ENCODE measurements at places on chromosomes 6 and 20.

DNA sequence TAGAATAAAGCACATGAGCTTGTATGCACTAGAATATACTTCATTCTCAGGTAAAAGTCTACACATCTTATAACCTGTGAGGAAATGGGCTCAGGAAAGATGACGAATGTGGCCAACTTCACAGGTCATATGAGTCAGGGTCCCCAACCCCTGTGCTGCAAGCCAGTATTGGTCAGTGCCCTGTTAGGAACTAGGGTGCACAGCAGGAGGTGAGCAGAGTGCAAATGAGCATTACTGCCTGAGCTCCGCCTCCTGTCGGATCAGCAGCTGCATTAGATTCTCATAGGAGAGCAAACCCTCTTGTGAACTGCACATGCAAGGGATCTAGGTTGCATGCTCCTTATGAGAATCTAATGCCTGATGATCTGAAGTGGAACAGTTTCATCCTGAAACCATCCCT is 182.3 kb downstream of the TRDN start:
- no peak for DNase-seq

GRCh38 chr20:61767761-61768494 is 297.8 kb downstream of the TAF4 start:
- no peak for DNase-seq

DNA sequence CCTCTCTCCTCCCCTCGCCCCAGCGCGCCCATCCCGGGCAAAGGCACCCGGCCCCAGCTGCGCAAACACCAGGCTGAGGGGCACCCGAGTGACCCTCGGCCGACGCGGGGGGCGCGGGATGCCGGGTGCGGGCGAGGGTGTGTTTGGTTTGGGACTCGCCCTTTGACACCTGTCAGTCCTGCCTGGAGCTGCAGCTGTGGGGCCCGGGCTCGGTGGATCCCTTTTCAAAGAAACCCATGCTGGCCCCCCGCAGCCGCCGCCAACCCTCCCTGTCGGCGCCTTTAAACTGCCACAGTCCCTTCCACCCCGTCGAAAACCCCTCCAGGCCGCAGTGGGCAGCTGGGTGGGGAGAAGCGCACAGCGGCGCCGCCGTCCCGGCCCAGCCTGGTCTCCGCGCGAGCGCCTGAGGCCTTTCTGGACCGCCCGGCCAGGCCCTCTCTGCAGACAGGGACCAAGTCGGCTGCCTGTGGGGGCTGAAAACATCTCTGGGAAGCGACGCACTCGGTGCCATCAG is 5.5 kb downstream of the FOXQ1 start:
- no peak for DNase-seq

DNA sequence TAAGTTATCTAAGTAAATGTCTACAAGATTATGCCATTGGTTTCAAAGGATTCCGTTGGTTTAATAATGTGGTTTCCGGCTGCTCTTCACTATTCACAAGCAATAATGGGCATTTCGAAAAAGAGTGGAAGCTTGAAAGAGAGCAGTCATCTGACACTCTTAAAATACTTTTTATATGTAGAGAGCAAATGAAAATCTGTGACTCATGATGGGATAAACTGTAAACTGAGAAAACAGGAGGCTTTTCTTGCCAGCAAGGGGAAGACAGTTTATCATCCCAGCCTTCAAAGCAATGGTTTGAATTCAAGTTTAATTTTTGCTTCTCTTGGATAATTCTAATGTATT is 145.7 kb downstream of the KHDC1L start:
- no peak for DNase-seq

DNA sequence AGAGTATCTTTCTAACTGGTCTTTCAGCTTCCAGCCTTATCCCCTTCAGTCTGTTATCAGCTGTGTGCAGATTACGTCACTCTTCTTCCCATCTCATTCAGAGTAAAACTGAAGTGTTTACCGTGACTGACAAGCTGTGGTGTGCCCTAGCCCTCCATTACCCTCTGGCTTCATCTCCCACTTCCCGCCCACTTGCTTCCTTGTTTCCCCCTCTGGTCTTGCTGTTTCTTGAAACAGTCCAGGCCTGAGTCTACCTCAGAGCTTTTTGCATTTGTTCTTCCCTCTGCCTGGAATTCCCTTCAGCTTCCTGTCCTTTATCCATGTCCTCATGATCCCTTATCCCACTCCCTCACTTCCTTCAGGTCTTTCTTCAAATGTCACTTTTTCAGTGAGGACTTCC is 66.9 kb downstream of the CARMIL1 start:
- no peak for DNase-seq

GRCh38 chr20:8155229-8155628 is 23.2 kb downstream of the PLCB1 start:
- no peak for DNase-seq

DNA sequence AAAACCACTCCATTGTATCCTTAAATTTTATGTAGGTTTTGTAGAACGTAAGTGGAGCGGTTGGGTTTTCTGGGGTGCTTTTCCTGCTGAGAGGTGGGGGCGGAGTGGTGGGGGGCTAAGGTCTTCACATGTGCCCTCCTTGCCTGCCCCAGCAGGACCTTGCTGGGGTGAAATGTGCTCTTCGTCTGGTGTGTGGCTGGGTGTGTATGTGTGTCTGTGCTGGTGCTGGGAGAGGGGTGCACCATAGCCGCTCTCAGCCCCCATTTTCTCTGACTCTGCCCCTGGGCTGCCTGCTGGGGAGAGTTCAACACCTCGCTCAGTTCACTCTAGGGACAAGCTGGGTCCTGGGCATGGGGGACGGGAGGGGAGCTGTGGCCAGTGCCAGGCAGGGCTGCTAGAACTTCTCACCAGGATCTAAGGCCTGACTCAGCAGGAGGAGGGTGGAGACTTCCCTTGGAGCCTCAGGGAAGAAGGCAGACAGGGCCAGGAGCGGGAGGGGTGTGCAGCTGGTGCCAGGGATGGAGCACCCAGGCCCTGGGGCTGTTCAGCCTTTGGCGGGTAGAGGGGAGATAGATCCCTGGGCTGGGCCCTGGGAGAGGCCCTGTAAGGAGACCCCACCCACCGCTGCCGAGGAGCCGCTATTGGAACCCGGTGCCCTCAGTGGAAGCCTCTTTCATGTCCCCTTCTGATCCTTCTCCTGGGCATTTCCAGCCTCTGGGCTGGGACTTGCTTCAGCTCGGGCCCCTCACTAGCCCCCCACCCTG is 4.8 kb downstream of the SOX18 start:
- no peak for DNase-seq

DNA sequence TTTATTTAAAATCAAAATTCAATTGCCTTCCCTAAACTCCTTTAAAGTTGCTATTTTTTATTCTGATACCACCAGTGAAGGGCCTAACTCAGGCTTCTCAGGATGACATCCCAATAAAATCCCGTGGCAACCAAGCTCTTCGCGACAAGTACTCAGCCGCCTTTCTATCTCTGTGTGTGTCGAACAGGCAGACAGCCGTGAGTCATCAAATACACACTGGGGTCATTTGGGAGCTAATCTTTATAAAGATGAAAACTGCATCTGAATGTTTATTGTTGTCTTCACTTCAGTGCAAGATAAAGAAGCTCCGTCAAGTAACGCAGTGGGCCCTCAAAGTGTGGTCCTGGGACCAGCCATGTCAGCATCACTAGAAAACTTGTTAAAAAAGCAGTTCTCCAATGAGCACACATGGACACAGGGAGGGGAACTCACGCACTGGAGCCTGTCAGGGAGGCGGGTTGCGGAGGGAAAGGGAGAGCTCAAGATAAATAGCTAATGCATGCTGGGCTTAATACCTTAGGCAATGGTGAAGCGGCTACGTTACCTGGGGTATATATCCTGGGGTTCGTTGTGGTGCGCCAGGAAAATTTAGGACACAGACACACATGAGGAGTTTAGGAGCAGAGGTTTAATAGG is 119.3 kb downstream of the RNF144B start:
- DNase-seq = no peak

GRCh38 chr20:35515949-35516645 is 13.4 kb downstream of the C20orf173 start:
- no peak for DNase-seq

GRCh38 chr6:154981079-154981870 is 13.8 kb upstream of the TIAM2 start:
- no peak for DNase-seq

GRCh38 chr6:42564506-42564825 is 637 bp downstream of the UBR2 start:
- DNase-seq = no peak

DNA sequence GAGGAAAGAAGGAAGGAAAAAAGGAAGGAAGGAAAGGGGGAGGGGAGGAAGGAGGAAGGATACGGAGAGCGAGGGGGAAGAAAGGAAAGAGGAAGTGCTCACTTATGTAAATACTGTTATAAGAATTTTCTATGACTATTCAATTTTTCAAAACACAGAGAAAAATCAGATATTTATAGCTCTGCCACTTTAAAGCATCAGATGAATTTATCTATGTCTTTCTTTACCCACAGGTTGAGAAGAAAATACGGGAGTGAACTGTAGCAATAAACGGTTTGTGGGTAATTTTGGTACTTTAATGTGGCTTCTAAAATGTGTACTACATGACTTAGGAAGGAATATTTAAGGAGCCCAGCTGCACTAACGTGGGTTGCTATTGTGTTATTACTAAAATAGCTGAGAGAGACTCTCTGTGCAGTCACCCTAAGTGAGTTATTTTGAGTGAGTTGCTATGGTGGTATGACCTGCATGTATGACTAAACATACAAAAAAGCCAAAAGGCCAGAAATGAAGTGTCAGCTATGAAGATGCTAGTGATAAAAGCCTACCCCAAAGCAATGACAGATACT is 225.5 kb downstream of the SOD2 start:
- no peak for DNase-seq

DNA sequence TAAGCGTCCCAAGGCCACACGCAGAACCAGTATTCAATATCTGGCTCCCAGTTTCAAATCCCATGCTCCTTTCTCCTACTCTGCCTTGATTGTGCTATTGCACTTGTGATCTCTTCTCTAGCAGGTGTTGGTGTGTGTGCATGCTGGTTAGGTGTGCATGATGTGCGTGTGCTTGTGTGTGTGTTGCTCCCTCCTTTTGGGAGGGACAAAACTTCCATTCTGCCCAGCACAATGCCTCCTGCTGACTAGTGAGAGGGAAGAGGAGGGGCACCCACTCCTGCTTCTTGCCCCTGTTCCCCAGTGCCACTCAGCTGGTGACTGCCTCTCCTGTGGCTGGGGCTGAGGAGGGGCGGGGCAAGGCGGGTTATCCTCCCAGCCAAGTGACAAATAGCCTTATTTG is 19.7 kb downstream of the CD40 start:
- DNase-seq = no peak

GRCh38 chr6:170101281-170102035 is 189.4 kb downstream of the DLL1 start:
- no peak for DNase-seq

DNA sequence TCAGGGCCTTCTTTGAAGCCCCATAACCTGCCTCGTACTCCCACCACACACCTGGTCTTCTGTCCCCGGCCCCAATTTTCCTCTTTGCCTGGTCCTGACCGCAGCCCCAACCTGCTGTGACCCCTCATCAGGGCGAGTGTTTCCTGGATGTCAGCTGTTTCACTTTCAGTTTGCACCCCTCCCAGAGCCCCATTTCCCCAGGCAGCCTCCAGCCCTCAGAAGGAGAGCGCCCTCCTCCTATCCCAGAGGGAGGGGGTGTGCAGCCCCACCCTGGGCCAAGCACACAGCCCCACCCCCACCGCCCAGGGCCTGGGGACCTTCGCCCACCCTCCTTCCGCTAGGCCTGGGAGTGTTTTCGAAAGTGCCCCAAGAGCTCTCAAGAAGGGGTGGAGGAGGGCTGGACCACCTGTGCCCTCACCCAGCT is 1.5 kb downstream of the BAK1 start:
- DNase-seq = peak; percentile 76

- DNase-seq = no peak
Observed at GRCh38 chr6:12222405-12223366, 67.5 kb upstream of the EDN1 start.

- DNase-seq = no peak
Observed at GRCh38 chr6:69796073-69796641, 653 bp downstream of the LMBRD1 start.

DNA sequence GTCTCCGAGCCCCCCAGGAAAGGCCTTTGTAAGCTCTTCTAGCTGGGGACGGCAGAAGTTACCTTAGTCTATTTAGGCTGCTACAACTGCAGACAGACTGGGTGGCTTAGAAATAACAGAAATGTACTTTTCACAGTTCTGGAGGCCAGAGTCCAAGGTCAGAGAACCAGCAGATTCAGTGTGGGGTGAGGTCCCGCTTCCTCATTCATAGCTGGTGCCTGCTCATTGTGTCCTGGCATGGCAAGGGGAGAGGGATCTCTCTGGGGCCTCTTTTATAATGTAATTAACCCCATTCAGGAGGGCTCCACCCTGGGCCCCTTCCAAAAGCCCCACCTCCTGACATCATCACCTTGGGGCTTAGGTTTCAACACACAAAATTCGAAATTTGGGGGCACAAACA is 315.1 kb downstream of the CDH4 start:
- DNase-seq = no peak

- no peak for DNase-seq
Observed at GRCh38 chr6:114121913-114122662, 151.1 kb upstream of the HDAC2 start.

- DNase-seq = no peak
Observed at GRCh38 chr6:26170951-26171841, 84.0 kb downstream of the HFE start.

DNA sequence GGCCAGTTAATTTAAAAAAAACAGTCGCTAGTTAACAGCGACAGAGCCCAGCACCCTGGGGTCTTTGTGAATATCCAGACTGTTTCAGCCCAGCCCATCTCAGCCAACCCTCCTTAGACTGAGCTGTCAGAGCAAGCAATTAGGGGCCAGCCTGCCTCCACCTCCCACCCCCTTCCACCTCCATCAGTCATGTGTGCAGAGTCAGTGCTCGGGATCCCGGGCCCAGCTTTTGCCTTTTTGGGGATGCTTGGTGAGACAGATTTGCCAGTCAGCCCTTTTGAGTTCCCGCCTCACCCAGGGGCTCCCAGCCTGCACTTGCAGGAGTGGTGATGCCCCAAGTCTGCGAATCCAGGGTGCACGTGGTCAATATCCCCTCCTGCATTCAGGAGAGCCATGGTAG is 6.5 kb upstream of the FAM83D start:
- no peak for DNase-seq

- no peak for DNase-seq
Observed at GRCh38 chr20:57135875-57136274, 130.6 kb downstream of the BMP7 start.

DNA sequence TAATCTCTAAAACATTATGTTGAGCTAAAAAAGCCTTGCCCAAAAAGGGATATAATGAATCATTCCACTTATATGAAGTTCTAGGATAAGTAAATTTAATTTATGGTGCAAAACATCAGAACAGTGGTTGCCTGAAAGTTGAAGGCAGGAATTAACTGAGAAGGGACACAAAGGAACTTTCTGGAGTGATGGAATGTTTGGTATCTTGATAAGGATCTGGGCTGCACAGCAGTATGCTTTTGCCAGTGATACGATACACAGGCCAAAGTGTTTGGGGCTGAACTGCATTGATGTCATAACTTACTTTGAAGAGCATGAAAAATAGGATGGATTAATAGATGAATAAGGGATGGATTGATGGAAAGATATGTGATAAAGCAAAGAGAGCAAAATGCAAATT is 146.1 kb upstream of the LRFN2 start:
- no peak for DNase-seq

Measured in T-helper 2 cell (primary cell).